NCI-H524 treated with DMSO at 0.1 percent for 48 hours (cell line): ENCODE measurements at places on chromosomes 16 and 17.

GRCh38 chr17:47621293-47622179, 28.2 kb upstream of the KPNB1 start:
- DNase-seq, result no peak

DNA sequence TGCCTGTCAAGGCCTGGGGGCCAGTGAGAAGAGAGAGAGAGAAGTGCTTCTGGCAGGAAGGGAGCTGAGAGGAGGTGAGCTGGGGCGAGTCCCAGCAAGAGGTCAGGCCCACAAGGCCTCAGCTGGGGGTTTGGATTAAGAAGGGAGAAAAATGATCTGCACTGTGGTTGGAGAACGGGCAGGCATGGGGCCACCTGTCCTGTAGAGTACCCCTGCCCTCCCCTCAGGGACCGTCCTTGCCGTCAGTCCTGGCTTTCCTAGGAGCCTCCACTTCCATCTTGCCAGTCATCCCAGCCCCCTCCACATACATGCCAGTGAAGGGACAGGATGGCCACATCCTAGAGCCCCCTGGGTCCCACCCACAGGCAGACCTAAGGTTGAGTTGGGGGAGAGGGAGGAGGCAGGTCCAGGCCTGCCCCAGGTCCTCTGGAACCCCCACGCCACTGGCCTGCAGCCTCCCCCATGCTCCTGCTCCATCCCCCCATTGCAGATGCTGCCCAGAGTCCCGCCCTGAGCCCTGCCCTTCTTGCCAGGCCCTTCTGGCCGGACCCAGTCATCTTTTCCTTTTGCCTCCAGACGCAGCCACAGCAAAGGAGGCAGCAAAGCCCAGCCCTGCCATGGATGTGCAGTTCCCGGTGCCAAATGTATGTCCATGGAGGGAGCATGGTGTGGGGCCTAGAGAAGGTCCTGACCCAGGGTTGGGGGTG, 18.9 kb downstream of the KATNB1 start:
- no peak for DNase-seq

DNA sequence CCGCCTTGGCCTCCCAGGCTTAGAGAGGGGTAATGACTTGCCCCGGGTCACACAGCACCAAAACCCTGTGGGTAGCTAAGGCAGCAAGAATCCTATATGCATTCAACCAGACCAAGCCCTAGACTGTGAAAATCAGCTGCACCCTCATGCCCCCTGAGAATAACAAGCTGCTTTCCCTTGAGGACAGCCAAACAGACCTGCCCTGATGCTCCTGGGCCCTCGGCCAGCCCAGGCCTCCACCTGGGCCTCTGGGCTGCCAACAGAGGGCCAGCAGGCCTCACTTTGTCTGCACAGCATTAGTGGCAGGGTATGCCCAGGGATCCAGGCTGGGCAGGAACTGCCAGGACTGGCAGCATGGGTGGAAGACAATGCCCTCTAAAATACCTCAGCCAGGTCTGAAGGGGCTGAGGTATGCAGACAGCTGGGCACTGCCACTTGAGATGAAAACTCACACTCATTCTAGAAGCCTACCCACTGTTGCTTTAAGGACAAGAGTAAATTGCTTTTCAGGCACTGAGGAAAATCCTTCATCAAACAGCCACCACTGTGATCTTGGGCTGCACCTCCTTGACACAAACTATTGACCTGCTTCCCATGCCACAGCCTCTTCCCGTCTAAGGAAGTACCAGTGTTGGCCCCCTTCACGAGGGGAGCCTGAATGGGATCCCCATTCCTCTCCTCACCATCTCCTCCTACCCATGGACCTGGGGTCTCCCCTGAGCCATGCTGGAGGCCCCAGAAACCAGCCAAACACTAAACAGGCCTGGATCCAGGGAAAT, 8.8 kb downstream of the ST3GAL2 start:
- DNase-seq, result peak; percentile 68

- DNase-seq, result no peak
These were observed 328.4 kb downstream of the MAF start for GRCh38 chr16:79272141-79272577.
